ENCODE measurements at places on chromosomes 1 and 21.
A peak's percentile ranks its signal among the peaks of the same experiment; 100 is the strongest.

- peak; percentile 18 for DNase-seq
These were observed 37.4 kb downstream of the NSL1 start for GRCh38 chr1:212754193-212754592.

DNA sequence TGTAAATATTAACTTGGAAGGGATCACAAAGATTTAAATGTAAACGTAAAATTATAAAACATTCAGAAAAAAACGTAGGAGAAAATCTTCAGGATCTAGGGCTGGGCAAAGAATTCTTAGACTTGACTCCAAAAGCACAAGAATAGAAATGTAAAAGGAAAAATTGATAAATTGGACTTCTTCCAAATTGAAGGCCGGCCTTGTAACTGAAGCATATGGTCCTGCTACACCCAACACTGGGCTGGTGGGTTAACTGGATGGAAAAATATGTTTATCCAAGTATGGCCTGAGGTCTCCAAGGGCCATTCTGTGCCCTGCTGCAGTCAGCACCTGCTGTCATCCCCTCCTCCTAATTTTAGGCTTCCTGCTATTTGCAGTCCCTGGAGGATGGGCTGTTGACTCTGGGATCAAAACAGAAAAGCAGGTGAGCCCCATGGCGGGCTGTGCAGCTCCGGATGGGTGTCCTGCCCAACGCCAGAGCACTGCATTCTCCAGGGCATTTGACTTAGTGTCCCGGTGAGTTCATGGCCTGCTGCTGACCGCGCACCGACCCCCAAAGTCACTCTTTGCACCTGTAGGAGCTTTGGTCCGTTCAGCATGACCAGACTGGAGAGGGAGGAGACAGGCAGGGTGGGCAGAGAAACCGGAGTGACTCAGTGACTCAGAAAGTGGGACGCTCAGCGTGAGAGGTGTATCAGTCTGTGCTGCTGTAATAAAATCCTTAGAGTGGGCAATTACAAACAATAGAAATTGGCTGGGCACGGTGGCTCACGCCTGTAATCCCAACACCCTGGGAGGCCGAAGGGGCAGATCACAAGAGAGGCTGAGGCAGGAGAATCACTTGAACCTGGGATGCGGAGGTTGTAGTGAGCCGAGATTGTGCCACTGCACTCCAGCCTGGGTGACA lies 6.1 kb upstream of the AIRE start:
- DNase-seq, result no peak

DNA sequence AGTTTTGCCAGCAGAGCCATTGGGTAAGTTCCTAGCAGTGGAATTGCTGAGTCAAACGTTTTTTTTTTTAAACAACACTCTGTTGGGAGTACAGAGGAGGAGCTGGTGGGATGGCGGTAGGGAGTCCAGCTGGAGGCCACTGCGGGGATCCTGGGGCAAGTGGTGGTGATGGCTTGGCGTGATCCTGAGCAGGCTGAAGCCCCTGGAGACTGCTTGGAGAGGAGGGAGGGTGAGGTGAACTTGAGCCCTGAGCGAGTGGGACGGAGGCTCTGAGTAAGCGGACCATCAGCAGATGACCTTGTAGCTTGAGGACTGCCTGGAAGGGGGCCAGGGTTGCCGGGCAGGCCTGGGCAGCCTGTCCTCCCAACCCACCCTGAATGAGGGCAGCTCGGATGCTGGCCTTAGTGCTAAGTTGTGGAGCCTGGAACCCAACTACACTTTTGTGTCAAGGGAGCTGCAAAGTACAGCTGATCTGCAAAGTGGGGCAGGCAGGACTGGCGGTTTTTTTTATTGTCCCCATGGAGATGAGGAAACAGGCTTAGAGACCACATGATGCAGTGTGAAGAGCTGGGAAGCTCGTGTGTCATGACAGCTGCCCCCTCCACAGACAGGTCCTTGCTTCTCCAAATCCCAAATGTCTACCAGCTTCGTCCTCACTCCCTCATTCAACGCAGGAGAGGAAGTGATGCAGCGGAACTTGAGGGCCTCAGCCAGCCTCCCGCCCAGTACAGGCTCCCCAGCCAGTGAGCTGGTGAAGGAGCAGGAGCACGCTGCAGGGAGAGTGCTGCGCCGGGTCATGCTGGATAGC lies 20.2 kb downstream of the MRPL37 start:
- DNase-seq, result no peak

- no peak for DNase-seq
These were observed 87.8 kb downstream of the SLC16A1 start for GRCh38 chr1:112868191-112868590.

DNA sequence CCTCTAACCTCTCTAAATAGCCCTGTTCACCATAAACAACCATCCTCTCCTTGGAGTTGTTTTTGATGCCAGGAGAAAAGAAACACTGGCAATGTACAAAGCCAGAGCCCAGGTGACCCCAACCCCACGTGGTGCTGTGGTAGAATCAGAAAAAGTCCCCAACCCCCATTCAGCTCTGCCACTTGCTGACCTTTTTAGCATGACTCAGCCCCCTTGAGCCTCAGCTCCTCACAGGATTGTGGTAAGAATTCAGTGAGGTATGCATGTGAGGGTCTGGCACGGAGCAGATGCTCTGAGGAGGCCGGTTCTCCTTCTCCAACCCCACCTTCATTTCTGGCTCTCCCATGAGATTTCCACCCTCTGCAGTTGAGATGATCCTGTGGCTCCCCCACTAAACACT lies 11.1 kb upstream of the CHI3L1 start:
- DNase-seq, result no peak

- no peak for DNase-seq
These were observed 529.6 kb downstream of the ADGRL2 start for GRCh38 chr1:82330330-82330729.

- DNase-seq, result no peak
These were observed 719 bp upstream of the PARS2 start for GRCh38 chr1:54764922-54765561.

- DNase-seq, result no peak
These were observed 3.1 kb upstream of the S100A8 start for GRCh38 chr1:153393926-153394325.

DNA sequence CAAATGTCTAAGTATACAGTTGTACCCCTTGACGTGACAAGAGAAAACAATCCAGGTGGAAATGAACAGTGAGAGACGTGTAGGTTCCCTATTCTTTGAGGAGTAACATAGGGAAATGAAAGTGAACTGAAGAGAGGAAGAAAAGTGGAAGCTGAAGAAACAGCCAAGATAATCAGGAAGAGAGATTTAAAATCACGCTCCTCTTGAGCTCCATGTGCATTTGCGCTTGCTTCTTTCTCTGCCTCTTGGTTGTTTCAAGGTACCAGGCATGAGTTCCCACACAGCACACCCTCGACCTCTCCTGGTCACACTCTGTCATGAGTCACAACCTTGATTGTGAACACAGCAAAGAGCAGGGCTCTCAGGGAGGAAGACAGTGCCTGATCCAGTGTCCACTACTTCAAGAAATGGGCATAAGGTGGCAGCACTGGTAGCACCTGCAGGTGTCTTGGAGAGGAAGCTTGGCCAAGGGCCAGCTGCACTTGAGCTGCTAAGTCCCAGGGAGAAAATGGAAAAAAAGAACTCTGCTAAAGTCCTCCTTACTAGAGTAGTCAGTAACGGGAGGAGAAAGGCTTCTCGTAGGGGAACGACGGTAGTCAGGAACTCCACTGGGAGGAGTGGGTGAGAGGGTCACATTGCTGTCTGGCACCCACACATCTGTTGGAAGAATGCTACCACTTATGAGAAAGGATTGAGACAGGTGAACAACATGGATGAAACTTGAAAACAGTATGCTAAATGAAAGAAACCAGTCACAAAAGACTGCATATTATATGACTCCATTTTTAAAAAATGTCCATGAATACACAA lies 18.3 kb upstream of the ARID1A start:
- peak; percentile 46 for DNase-seq

- no peak for DNase-seq
These were observed 31.4 kb upstream of the OLIG2 start for GRCh38 chr21:32994305-32994704.

DNA sequence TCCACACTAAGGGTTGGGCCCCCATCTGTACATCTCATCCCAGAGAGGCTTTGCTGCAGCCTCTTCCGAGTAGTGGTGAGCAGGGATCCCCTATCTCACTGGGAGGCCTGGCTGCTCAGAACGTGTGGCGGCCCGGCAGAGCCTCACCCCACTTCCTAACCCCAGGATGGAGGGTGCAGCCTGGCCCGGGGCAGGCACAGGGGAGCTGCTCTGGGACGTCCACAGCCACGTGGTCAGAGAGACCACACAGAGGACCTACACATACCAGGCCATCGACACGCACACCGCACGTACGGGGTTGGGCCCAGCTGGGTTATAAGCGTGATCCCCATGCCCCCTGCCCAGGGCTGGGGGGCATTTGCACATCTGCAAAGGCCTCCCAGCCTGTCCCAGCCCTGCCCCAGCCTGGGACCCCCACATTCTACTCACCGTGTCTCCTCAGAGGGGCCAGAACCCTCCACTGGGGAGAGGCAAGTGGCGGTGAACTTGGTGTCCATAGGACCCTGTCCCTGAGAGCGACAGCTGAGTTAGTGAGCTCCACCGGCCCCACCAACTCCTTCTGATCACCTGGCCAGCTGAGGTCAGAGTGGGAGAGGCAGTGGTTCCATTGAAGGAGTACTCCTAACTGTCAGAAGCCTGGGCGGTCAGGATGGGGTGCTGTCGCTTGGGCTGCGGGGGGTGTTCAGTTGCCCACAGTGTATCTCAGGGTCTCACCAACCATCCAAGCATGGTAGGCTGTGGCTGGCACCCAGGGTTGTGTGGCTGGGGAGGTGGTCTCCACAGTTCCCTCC lies 41.2 kb downstream of the TRIM11 start:
- no peak for DNase-seq

DNA sequence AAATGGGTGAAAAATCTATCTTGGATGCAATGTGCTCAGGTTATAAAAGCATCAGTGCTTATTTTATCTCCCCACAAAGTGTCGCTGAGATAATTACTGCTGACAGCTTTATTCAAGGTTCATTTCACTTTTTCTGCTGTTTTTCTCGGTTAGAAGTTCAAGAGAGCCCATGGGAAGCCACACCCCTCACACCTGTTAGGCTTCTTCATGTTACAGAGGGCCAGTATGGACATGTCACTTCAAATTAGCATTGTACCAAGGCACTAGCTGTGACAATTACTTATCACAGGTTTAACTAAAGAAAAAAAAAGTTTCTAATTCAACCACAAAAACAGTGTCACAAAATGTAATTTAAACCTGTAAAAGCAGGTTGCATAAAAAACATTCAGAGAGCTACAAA lies 187.3 kb upstream of the DMRTA2 start:
- no peak for DNase-seq

DNA sequence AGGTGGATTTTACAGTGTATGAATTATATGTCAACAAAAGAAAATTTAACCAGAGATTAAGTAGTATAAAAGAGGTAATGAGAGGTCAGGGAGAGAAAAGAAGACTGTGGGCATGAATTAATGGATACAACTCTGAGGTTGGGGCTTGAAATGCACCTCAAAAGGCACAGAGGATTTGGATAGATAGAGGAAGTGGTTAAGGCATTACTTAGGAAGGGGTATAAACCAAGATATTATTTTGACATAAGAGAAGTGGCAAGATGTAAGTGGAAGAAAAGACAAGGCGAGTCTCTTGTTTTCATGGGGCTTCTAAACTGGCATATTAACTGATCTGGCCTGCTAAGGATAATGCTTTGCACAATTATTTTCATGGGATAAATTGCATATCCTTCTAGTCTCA lies 34.1 kb downstream of the RAP1A start:
- DNase-seq, result no peak

DNA sequence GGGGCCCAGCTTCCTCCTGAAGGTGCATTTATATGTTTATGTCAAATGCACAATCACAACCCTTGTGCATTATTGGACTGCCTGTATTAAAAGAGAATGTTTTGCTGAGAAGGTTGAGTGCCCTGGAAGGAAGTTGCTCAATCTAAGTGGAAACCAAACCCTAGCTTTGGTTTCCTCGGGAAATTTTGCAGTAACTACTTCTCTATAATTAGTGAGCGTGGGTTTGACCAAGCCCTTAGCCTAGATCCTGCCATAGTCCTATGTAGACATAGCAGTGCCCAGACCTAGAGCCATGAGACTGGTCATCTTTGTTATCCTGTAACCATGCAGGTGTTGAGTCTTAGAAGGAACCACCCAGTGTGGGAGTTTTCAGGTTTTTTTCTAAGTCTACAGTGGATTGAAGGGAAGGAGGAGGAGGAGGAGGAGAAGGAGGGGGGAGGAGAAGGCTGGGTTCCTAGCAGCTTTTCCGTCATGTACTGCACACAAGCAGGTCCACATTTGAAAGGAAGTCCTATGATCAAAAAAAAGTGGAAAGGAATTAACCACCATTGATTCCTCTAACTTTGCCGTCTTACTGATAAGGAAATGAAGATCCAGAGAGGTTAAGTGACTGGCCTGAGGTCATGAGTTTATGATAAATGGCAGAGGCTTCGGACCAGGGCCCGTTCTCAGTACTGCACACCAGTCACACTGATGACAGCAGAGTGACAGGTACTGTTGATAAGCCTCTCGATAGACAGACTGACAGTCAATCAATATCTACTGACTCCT lies 72.2 kb upstream of the LYST start:
- no peak for DNase-seq

- DNase-seq, result no peak
These were observed 207.4 kb upstream of the RUNX1 start for GRCh38 chr21:35256468-35256988.

- DNase-seq, result peak; percentile 31
These were observed 51.0 kb downstream of the GADD45A start for GRCh38 chr1:67735806-67736627.

- no peak for DNase-seq
These were observed 37.0 kb upstream of the ATP1A1 start for GRCh38 chr1:116335850-116336624.

GRCh38 chr1:246114369-246114768 lies 392.7 kb downstream of the SMYD3 start:
- no peak for DNase-seq

GRCh38 chr1:147273409-147274336 lies 31.2 kb downstream of the CHD1L start:
- peak; percentile 10 for DNase-seq

DNA sequence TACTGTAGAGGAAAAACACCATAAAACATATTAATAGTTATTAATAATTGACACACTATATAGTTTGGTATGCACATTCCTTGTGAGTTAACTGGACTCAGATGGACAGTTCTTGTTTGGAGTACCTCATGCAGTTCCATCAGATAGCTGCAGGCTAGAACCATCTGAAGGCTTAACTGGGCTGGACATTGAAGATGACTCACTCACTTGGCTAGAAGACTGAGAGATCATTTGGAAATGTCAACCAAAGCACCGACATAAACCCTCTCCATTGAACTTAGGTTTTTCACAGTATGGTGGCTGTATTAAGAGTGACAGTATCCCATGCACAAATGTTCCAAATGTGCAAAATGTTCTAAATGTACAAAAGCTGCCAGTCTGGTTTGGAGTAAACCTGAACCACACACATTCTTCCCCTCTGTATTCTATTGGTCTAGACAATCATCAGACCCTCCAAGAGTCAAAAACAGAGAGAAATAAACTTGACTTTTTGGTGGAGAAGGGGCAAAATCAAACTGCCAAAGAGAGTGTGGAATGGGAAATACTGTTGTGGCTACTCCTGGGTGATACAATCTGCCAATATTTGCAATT lies 708.4 kb downstream of the KCNT2 start:
- DNase-seq, result no peak

All from activated gamma-delta T cell treated with Interleukin-2 at 50 U/mL for 16 hours (primary cell).